ENCODE measurements at places on chromosomes 1 and 21.
A peak's percentile ranks its signal among the peaks of the same experiment; 100 is the strongest.

- peak; percentile 74 for DNase-seq
Measured at GRCh38 chr1:110879758-110880606, 7.0 kb downstream of the CD53 start.

DNA sequence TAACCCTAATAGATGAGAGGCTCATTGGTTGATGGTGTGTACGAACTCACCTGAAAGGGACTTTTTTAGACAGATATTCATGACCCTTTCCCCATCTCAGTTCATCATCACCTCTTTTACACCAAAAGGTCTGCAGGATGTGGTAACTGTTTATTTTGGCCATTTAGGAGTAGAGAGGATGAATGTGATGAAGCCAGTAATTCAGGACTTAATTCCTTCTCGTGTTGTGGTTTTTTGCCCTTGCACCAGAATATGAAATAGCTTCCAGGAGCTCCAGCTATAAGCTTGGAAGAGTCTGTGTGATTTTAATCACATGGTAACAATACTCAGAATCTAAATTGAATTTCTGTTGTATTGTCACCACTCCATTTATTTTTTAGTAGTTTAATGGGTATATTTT lies 189.4 kb upstream of the KCTD3 start:
- no peak for DNase-seq

GRCh38 chr1:178938101-178938958 lies 67.5 kb upstream of the ANGPTL1 start:
- DNase-seq: no peak

DNA sequence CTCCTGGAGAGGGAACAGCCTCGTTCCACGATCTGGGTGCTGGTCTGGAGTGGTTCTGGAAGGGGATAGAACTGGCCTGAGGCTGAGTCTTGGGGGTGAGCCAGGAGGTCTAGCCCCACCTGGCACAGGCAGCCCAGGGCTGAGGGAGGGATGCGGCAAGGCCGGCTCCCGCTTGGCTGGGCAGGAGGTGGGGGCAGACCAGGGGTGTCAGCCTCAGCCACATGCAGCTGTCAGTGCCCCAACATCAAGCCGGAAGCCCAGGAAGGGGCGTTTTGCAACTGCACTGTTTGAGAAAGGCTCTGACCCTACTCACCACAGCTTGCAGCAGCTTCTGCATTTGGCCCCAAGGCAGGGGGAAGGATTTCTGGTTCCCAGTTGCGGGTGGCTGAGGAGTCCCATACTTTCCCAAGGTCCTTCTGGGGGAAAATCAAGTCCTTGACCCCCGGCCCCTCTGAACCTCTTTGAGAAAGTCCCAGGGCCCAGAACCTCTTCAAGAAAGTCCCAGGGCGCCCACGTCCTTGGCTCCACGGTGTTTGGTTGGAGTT lies 2.0 kb downstream of the EFHD2 start:
- DNase-seq: peak; percentile 85

DNA sequence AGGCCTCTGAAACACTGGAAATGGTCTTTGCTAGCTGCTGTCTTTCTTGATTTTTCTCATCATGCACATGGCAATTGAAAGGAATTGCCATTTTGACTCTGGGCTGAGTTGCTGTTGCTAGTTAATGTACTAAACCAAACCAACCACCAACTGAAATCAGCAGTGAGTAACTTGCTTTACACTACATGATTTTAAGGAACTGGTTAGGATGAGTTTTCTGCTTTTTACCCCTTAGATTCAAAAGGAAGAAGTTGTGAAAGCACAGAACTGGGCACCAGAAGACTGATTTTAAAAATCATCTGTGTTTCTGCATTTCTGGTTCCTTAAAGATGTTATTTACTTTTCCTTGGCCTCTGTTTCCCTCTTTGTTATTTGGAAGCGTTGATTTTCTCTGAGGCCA lies 361.9 kb downstream of the HLX start:
- no peak for DNase-seq

DNA sequence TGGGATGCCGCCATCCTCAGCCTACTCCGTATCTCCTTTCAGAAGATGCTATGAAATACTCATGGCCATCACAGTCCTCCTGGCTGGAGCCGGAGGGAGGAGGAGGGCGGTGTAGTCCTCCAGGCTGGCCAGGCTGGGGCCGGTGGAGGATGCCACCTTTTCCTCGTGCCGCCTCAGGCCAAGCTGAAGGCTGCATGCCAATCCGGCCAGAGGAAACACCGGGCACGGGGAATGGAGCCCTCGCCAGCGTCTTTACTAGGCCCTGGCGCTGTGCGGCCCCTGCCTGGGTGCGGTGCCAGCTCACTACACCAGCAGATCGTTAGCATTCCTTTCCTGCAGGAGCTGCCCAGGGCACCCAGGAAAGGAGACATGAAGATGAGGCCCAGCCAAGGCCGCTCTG lies 70.1 kb downstream of the CASZ1 start:
- DNase-seq: no peak

GRCh38 chr1:33624991-33625870 lies 152.8 kb downstream of the ZSCAN20 start:
- no peak for DNase-seq

DNA sequence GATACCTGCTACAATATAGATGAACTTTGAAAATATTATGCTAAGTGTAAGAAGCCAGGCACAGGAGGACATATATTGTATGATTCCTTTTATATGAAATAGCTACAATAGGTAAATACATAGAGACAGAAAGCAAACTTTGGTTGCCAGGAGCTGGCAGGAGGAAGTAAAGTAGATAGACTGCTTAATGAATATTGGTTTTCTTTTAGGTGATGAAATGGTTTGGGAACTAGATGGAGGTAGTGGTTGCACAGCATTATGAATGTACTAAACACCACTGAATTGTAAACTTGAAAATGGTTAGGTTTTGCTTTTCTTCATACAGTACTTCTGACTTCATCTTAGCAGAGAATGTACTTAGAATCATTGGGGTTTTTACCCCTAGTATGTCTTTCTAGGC lies 21.5 kb downstream of the ABCB10 start:
- no peak for DNase-seq

DNA sequence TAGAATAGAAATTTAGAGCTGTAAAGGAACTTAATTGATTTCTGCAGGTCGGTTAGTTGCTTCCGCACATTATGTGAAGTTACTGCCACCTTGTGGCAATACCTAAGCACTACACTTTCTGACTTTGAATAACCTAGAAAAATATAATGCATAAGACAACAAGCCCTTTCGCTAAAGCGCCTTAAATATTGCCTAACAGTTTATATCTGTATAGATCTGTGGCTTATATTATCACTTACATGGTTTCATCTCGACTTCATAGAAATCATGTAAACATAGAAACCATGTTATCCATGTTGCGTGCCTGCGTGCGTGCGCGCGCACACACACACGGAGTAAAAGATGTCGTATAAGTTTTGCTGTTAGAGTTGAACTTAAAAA lies 10.9 kb upstream of the IFI16 start:
- peak; percentile 82 for DNase-seq
